ENCODE measurements at places on chromosomes 2 and 18. TPM values are rescaled to one million over a fixed set of nuclear protein-coding genes. Genes with fewer than 3 reads are reported as not detected.
A peak's percentile ranks its signal among the peaks of the same experiment; 100 is the strongest.

DNA sequence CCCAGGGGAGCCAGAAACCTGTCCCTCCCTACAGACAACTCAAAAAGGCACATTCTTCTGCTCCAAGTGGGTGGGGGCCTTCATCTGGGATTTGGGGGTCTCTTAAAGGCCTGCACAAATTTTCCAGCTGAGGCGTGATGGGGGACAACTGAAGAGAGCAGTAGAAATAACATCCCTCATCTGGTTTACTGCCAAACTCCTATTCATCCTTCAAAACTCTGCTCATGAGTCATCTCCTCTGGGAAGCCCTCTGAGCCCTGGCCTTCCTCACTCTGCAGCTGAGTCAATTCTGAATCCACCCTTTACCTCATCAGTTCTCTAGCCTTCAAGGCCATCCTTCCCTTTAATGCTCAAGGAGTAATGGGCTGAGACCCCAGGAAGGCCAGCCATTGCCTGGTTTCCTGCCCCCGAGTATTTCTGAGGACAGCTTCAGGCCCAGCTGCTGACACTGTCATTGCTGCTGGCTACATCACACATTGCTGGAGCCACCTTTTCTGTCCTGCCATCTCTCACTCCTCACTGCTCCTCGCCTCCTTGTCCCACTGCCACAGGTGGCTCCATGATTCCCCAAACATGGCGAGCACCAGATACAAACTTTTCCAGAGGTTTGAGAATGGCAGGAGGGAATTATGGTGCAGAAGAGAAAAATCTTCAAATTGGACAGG, 32.2 kb upstream of the GLI2 start:
- DNase-seq = no peak
- H3K27ac ChIP-seq = no peak overlapping the region
- H3K27me3 ChIP-seq = no peaks in the 10 kb centered on the region
- no peak overlapping the region for H3K4me3 ChIP-seq
- H3K36me3 ChIP-seq = no peaks in the 10 kb centered on the region

DNA sequence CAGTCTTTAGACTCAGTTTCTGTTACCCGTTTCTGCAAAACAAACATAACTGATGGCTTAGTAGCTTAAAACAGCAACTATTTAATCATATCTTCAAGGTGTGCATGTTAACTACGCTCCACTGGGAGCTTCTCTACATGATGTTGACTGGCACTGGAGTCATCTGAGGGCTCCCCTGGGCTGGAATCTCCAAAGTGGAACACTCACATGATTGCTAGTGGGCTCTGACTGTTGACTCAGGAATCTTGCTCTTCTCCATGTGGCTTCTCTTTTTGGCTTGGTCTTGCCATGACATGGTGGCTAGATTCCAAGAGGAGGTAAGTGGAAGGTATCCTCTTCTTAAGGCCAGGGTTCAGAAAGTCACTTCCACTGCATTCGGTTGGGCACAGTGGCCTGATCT, 160.8 kb downstream of the PMAIP1 start:
- H3K4me1 ChIP-seq = peaks cover 4% of the 10 kb centered on the region
- H3K27me3 ChIP-seq = no peaks in the 10 kb centered on the region
- DNase-seq = no peak
- no peaks in the 10 kb centered on the region for H3K36me3 ChIP-seq
- H3K27ac ChIP-seq = no peak overlapping the region

GRCh38 chr2:204550751-204551511, 5.7 kb downstream of the PARD3B start:
- no peaks in the 10 kb centered on the region for H3K27me3 ChIP-seq
- peak overlapping the region; percentile 41 for H3K27ac ChIP-seq
- peaks cover 29% of the 10 kb centered on the region for H3K4me1 ChIP-seq
- H3K36me3 ChIP-seq = no peaks in the 10 kb centered on the region

DNA sequence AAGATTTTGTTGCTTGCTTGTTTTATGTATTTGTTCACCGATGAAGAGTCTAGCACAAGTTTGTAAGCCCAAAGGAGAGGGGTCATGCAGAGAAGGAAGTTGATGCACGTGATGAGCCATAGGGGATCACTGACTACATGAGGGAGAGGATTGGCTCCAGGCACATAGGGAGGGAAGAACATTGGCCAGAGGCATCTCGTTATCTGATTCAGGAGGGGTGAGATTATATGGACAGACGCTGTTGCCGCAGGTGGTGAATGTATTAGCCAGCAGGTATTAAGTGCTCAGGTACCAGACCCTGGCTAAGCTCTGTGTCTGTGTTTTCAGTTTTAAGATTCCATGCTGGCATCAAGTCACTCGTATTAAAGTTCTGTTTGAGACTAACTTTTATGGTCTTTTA, 91.8 kb upstream of the CHST9 start:
- no peaks in the 10 kb centered on the region for H3K4me1 ChIP-seq
- no peak for DNase-seq
- H3K27ac ChIP-seq = no peak overlapping the region

GRCh38 chr18:78868330-78869316, 111.0 kb upstream of the SALL3 start:
- no peak overlapping the region for H3K27ac ChIP-seq
- DNase-seq = no peak
- H3K27me3 ChIP-seq = no peaks in the 10 kb centered on the region

The FAM161A gene
- 5.6 TPM for total RNA-seq

- no peak overlapping the region for H3K27ac ChIP-seq
- H3K36me3 ChIP-seq = no peaks in the 10 kb centered on the region
- H3K4me1 ChIP-seq = no peaks in the 10 kb centered on the region
- H3K27me3 ChIP-seq = no peaks in the 10 kb centered on the region
These were observed 388.1 kb upstream of the ACVR2A start for GRCh38 chr2:147456779-147457178.
